Smooth muscle cell of the umbilical artery (primary cell): ENCODE measurements at places on chromosomes 12 and 14. TPM values are rescaled to one million over a fixed set of nuclear protein-coding genes. Genes with fewer than 3 reads are reported as not detected.

OVCH1 gene
- total RNA-seq: not detected in 2 replicates

RESF1 gene
- 14.8 and 27.4 TPM in 2 replicates for total RNA-seq

STAB2 gene
- total RNA-seq: not detected in 2 replicates

LPAR5 gene
- total RNA-seq: not detected in 2 replicates

KCNJ8 gene
- total RNA-seq: 1.8 and 6.2 TPM in 2 replicates

TSPAN9 gene
- 49.6 and 121 TPM in 2 replicates for total RNA-seq

ALDH1L2 gene
- 80.1 and 91.5 TPM in 2 replicates for total RNA-seq

COX6A1 gene
- 267 and 524 TPM in 2 replicates for total RNA-seq

RPL10L gene
- not detected in 2 replicates for total RNA-seq

PNMA1 gene
- total RNA-seq: 28.5 and 36.6 TPM in 2 replicates

RD3L gene
- not detected in 2 replicates for total RNA-seq

SLC5A8 gene
- not detected in 2 replicates for total RNA-seq

CIROP gene
- total RNA-seq: not detected in 2 replicates

OR6C3 gene
- not detected in 2 replicates for total RNA-seq

PMEL gene
- total RNA-seq: 1.1 TPM in 1 of 2 replicates, not detected in the other

HCAR1 gene
- total RNA-seq: not detected in 2 replicates

ABCD2 gene
- 0.05 and 0.30 TPM in 2 replicates for total RNA-seq

ACSM4 gene
- total RNA-seq: not detected in 2 replicates

CCDC197 gene
- total RNA-seq: not detected in 2 replicates

ZNF839 gene
- total RNA-seq: 8.0 and 9.0 TPM in 2 replicates

PLEKHG7 gene
- not detected in 2 replicates for total RNA-seq

FOXG1 gene
- total RNA-seq: under 0.01 TPM in 1 of 2 replicates, not detected in the other

GPR68 gene
- total RNA-seq: 6.8 and 10.1 TPM in 2 replicates

SLC38A1 gene
- total RNA-seq: 77.5 and 85.0 TPM in 2 replicates

DPPA3 gene
- not detected in 2 replicates for total RNA-seq

DEPDC4 gene
- total RNA-seq: 0.59 and 0.65 TPM in 2 replicates

MUCL1 gene
- not detected in 2 replicates for total RNA-seq

MOAP1 gene
- 22.4 and 24.6 TPM in 2 replicates for total RNA-seq

NYNRIN gene
- 1.2 and 3.0 TPM in 2 replicates for total RNA-seq

CISTR gene
- not detected in 2 replicates for total RNA-seq

RECQL gene
- 95.6 and 161 TPM in 2 replicates for total RNA-seq

CLEC1B gene
- not detected in 2 replicates for total RNA-seq

RTL1 gene
- under 0.01 and 0.09 TPM in 2 replicates for total RNA-seq
